Activated T-cell treated with anti-CD3 and anti-CD28 coated beads for 24 hours (primary cell): ENCODE measurements at places on chromosomes 2 and 18.
A peak's percentile ranks its signal among the peaks of the same experiment; 100 is the strongest.

- DNase-seq, result no peak
Observed at GRCh38 chr2:105718846-105719481, 25.7 kb upstream of the NCK2 start.

GRCh38 chr2:189350540-189351209 lies 90.6 kb upstream of the WDR75 start:
- DNase-seq, result no peak

DNA sequence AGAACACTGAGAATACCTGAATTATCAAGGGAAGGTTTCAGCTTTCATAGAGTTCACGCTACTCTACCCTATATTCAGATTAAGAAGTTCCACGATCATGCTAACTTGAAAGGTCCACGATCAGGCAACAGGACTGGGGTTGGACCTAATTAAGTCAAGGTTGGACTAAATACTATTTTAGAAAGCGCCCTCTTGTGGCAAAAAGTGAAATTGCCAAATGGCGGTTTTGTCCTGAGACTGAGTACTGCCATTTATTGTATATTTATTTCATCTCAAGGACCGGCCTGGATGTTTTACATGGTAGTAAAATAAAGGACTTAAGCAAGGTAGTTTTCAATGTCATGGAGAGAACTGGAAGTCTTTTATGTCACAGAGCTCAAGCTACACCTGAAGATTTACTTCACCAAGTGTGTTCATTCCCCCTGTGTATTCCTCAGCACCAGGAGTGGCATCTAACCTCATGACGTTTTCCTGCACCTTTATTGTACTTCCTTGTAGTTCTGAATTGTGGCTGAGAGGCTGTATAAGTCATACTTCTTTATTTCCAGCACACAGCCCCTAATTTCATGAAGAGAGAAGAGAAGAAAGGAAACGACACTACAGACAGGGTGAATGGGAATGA lies 56.8 kb downstream of the SRD5A2 start:
- peak; percentile 39 for DNase-seq

- no peak for DNase-seq
Observed at GRCh38 chr2:198289811-198290210, 485.4 kb downstream of the PLCL1 start.
